ENCODE measurements at places on chromosomes 4 and X.
A peak's percentile ranks its signal among the peaks of the same experiment; 100 is the strongest.

DNA sequence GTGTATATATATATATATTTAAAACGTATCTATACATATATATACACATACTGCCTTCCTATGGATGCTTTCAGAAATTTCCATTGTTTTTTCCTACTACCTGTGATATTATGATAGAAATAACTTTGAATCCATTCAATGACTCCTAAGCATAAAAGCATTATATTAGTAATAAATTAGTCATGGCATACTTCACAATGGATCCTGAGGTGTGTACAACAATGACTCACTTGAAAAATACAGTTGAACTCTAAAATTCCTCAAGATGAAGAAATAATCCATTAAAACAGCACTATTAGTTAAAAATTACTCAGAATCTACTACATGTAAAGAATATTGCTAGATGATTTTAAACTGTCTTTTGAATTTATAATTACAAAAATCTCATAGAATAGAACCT, 201.1 kb downstream of the STPG2 start:
- DNase-seq = no peak

DNA sequence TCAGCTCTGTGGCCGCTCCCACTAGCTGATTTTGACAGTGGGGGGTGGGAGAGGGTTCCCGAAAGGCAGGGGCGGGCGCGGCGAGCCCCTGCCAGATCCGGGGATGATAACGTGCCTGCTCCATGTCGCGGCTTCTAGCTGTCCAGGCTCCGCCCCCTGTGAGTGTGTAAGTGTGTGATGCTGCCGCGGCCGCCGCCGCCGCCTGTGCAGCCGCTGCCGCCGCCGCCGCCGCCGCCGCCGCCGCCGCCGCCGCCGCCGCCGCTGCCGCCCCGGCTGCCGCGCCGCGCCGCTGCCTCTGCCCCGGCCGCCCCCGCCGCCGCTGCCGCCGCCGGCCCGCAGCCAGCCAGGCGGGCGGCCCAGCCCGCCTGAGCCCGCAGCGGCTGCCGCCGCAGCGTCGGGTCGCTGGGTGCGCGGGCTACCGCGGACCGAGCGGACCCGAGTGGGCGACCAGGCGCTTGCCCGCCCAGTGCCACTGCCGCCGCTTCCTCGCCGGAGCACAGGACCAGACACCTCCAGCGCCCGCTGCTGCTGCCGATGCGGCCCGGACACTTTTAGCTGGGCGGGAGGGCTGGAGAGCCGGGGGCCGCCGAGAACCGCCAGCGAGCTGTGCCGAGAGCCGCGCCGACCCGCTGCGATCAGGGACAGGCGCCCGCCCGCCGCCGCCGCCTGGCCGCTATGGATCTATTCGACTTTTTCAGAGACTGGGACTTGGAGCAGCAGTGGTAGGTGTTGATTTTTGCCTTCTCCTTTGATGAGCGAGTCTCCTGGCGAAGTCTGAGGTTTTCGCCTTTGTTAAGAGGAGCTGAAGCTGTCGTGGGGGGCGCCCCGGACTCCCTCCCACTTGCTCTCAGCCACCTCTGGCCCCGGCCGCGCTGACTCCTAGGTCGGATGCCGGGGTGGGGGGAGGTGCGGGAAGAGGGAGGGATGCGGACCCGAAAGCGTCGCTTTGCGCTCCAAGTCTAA, at the start of gene AFF2:
TSS of gene AFF2 (plus strand) at position 195 of the 963 bp plus-strand sequence. CDS start at position 676, 481 bp downstream.
- peak; percentile 33 for DNase-seq

DNA sequence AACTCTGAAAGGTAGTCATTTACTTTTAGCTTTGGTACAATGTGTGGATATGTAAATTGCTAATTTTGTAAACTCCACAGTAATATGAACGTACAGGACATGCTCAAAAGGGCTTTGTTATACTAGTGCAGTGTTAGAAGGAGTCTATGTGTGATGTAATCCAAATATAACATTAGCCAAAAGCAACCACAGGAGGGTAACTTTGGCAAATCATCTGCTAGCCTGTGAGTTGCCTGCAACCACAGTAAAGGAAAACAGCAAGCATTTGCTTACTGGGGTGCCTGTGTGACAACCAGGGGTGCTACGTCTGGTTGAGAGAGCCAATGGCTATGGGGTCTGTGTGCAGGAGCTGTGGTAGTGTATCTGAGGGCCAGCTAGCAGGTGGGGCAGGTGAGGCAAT, 245.8 kb downstream of the ADAMTS3 start:
- DNase-seq = no peak

- no peak for DNase-seq
Measured at GRCh38 chrX:36160081-36160480, 240.5 kb downstream of the CFAP47 start.

- DNase-seq = no peak
Measured at GRCh38 chr4:2331519-2332200, 69.8 kb upstream of the MXD4 start.

GRCh38 chrX:154804957-154805695, at the start of gene MPP1:
TSS of gene MPP1 (minus strand) at chrX:154805485. CDS start at chrX:154805373, 112 bp downstream.
- peak; percentile 59 for DNase-seq

DNA sequence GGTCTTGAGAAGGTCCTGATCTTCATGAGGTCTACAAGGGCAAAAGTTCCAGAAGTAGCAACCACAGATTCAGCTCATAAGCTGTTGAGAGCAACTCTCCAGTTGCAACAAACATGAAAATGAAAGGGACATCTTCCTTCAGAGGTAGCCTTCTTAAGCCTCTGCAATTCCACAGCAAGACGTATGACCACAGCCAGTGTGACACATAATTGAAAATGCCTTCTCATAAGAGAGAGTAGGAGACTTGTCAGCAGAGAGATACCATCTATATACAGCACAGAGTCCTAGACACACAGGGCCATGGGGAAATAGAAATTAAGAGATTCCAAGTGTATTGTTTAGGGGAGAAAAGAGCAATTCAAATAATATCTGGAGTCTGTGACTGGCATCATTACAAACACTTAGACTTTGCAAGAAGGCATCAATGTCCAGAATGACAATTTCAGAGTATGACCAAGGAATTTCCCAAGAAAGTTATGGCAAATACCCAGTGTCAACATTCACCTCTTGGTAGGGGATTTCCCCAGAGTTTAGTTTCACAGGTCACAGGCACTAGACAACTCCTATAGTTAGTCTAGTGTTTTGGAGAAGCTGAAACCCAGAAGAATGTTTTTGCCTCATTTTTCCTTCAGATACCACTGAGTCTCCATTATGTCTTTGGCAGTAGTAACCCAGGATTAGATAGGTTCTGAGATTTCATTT, 340.3 kb downstream of the ZNF674 start:
- DNase-seq = no peak

- no peak for DNase-seq
Measured at GRCh38 chr4:158936238-158936637, 166.6 kb upstream of the RAPGEF2 start.

GRCh38 chr4:146834263-146835034, 111.2 kb downstream of the TTC29 start:
- no peak for DNase-seq

DNA sequence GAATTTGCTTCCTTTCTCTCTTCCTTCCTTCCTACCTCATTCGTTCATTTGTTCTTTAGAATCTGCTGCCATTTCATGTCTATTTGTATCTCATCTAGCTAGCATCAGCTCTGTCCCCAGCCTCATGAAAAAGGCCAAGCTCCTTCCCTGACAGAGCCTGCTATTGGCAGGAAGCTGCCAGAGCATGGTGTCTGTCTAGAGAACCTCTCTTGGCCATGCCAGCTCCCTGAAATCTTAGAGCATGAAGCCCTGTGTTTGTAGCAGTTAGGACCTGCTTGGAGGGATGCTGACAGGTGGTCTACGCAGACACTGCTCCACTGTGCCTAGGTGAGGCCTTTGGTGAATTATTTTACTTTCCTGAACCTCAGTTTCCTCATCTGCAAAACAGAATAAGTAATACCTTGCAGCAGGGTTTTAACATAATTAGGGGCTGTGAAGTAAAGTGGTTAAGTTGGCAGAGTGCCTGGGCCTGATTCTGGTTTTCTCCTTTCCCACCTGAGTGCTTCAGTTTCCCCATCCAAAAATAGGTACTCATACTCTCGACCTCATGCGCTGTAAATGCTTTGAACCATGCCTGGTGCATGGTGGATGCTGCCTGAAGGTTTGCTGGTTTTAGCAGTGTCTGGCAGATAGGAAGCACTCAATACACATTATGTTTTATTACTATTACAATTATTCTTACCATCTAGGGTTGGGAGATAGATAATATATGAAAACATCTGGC, 4.7 kb downstream of the PTTG2 start:
- no peak for DNase-seq

DNA sequence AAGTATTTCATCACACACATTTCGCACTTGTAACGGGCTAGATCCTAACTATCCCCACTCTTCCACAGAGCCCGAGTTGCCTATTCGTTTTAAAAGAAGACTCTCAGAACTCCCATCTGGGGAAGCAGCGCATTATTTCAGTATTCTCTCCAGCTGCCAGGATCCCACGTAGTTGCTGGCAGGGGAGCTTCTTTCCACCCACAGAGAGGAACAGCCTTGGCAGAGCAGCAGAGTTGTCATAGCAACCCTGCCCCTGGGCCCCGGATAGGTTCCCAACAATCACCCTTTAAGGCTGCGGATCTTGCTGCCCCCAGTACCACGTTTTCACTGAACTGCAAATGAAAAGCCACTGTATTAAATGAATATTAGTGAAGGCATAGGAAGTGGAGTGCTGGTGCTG, 106.7 kb downstream of the GPM6A start:
- DNase-seq = no peak

DNA sequence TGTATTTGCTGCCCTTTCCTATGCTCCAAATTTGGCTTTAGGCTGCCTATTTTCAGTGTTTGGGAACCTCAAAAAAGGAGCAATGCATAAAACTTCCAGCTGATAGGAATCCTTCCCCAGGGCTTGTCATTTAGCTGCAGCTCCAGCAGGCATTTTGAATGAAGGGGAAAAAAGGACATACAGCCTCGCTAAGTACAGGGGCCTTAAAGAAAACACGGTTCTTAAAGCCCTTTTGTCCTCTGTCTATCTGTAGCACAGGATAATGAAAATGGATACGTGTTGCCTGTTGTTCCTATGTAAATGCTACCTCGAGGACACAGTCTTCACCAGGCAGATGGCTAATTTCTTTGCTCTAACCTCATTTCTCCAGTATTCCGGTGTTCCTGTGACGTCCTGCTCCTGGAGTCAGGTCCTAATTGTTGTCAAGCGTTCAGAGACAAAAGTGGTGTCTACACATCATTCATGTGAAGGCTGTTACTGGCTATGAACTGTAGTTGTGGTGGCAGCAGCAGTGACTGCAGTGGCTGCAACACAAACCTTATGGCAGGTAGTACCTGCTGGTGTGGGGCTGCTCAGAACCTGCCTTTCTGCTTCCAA, 117.4 kb downstream of the MGST2 start:
- no peak for DNase-seq

GRCh38 chr4:154344686-154345085, 146.9 kb downstream of the DCHS2 start:
- no peak for DNase-seq

DNA sequence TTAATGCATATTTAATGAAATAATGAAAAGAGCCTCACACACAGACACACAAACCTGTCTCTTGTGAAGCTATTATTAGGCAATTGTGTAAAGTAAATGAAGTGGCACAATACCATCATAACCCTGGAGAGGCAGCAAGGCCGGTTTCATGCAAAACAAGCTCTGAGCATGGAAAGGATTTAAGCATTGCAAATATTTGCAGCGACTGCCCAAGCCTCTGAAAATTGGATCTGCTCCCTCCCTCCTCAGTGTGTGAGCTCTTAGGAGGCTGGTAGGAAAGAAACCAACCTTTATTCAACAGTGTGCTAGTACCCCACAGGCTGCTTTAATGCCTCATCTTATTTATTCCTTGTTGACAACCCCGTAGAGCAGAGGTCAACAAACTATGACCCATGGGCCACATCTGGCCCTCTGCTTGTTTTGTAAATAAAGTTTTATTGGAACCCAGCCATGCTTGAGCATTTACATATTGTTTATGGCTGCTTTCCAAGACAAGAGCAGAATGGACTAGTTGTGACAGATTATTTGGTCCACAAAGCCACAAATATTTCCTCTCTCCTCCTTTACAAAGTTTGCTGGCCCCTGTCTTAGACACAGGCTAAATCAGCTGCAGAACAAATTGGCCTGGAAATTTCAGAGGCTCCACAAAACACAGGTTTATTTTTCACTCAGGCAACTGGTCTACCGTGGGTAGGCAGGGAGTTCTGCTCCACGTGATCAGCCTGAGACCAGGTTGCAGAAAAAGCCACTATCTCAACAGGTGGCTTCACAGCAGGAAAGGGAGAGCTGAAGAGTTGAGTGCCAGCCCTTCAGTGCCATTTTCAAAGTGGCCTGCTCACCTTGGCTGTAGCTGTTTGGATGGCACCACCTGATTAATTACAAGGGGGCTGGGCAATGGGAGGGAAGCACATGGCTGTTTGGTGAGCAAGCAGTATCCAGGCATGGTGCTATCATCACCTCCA, 16.8 kb downstream of the RS1 start:
- DNase-seq = no peak

DNA sequence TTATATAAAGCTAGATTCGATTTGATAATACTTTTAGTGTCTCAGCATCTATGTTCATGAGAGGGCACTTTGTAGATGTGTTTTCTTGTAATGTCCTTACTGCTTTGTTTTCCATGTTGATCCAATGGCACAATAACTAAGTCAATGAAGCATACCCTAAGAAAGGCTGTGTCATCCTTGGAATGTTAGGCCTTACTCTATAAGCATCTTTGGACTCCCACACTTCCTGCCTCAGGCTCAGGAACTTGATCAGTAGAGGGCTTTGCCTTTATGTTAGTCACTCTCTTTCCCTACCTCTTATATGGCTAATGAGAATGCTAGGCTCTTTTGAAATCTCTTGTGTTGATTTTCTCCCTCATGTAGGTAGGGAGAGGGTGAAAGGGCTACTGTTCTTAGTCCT, 33.2 kb upstream of the EDA2R start:
- DNase-seq = no peak

DNA sequence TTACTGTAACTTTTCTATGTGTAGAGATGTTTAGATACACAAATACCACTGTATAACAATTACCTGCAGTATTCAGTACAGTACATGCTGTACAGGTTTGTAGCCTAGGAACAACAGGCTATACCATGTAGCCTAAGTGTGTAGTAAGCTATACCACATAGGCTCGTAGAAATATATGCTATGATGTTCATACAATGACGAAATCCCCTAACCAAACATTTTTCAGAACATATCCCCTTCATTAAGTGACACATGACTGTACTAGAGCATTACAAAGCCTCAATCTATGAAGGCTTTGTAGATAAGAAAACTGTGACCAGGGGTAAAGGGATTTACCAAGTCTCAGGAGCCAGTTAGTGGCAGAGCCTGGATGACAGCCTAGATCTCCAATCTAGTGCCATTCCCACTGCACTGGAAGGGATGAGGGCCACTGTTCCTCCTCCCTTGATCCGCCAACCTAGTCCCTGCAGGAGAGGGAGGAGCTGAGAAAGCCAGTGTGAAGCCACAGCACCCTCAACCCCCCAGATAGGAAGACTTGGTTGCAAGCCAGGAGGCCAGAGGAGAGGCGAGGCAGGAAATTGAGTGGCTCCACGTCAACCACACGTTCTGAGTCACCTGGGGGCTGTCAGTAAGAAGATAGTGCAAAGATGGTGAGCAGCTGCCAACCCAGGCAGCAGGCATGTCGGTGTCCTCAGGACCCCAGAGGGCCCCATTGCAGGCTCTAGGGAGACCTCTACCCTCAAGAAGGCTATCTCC, 227.7 kb downstream of the BCOR start:
- peak; percentile 38 for DNase-seq

Measured in activated T-cell treated with anti-CD3 and anti-CD28 coated beads for 4 hours (primary cell).